ENCODE measurements at places on chromosomes 1 and 21.
A peak's percentile ranks its signal among the peaks of the same experiment; 100 is the strongest.

DNA sequence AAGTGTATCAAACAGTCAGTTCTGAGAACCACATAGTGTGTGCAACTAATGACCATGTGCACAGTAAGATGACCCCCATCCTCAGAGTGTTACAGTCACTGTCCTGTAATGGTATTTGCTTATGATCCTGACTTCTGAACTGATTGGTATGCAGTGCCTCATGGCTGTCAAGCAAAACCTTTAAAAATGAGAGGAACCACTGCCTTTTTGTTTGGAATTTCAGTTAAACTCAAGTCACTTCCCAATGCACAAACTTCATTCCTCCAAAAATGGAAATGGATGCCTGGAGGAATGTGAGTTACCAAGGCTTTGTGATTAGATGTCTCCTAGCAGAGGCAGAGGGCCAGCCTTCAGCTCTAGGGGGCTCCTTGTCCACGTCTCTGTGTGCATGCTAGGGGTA, 10.5 kb downstream of the C1orf198 start:
- no peak for DNase-seq

DNA sequence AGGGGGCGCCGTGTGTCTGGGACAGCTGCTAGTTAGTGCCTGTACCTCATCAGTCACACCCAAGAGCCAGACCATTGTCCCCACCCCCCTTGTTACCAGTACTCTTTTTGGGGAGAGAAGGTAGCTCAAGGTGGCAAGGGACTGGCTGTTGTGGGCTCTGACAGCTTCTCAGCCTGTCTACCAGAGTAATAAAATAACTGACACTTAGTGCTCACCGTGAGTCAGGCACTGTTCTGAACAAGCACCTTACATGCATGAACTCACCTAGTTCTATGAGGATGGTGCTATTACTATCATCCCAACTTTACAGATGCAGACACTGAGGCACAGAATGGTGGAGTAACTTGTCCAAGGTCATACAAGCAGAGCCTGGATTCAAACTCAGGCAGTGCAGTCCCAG, 34.7 kb downstream of the IER5 start:
- no peak for DNase-seq

DNA sequence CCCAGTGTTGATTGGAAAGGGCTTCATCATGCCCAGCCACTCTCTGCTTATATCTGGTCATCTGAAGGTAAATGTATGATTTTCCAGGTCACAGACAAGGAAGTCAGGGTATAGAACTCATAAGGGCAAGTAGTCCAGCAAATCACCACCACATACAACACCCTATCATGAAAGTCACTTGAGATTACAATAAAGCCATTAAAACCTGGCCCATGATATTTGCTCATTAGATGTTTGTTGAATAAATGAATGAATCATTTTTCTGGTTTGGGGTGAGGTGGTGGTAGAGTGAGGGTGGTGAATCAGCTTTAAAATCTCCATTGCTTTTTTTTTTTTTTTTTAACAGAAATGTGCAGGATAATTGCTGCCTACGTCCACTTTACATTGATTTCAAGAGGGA, 91.9 kb downstream of the TGFB2 start:
- no peak for DNase-seq

- no peak for DNase-seq
Observed at GRCh38 chr1:189220750-189221149, 1256.9 kb downstream of the BRINP3 start.

DNA sequence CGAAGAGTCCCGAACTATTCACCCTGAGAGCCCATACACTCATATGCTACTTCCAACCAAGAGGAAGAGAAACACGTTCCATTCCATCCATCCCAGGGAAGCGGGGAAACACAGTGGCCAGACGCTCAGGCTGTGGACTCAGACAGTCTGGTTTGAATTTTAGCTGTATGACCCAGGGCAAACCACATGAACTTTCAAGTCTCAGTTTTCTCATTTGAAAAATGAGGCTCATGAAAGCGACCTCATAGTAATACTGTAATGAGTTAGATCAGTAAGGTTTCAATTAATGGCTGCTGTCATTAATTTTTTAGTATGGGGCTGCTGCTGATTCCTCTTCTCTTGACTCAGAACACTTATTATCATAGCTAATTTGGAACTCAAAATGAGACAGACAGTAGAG, 1.5 kb downstream of the FCRL4 start:
- no peak for DNase-seq

GRCh38 chr1:43366179-43366578, 1.6 kb downstream of the ELOVL1 start:
- no peak for DNase-seq

DNA sequence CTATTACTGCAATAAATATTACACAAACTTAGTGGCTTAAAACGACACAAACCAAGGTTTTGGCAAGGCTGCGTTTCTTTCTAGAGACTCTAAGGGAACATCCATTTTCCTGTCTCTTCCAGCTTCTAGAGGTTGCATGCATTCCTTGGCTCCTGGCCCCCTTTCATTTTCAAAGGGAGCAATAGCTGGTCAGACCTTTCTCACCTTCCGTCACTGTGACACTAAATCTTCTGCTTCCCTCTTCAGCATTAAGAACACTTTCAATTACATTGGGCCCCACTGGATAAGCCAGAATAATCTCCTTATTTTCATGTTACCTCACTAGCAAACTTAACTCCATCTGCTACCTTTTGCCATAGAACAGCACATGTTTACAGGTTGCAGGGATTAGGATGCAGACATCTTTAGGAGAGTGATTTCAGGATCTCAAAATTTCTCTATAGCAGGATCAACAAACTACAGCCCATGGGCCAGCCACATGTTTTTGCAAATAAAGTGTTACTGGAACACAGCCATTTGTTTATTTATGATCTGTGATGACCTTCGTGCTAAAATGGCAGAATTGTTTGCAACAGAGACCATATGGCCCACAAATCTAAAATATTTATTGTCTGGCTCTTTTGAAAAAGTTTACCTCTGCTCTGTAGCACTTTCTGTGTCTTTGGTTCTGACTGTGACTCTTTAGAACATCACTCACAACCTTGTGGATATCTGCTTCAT, 221.5 kb upstream of the SGIP1 start:
- no peak for DNase-seq

DNA sequence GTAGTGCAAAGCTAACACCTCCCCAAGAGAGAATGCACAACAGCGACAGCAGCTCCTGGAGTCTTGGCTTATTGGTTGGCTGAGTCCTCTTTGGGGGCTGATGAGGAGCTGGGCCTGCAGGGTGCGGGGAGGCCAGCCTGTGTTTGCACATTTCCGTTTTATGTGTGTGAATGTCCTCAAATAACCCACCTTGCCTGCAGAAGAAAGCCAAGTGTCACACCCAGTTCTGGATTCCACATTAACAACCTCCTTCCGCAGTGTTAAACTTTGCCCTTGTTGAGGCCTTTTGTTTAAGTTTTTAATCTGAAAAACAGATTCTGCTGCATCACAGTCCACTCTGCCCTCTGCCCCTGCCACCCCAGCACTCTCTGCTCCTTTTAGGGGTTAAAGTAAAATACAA, 274.5 kb downstream of the TM2D1 start:
- no peak for DNase-seq

GRCh38 chr1:236514703-236515442, 8.9 kb upstream of the LGALS8 start:
- no peak for DNase-seq

DNA sequence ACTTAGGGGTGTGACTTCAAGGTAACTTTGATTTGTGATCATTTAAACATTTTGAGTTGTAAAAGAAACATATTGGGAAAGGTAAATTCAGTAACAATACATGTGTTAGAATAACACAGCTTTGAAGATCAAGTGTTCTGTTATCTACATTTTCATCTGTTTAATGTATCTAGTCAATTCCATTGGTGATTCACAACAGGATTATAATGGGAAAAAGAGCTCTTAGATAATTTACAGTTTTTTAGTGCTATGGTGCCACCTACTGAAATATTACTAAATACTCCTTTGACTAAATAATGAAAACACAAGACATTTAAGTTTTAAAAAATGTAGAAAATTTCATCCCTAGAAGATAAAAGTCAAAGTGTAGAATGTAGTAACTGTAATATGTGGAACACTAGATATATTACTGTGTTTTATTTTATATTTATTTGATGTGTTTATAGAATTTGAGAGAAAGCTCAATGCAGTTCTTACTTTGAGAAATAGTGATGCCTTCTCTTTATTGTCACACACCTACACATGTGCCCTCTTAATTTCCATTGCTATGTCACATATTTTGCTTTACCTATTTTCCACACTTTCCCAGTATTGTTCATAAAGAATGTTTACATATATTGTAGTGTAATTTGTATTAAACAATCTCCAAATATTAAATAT, 47.4 kb downstream of the PTPRC start:
- no peak for DNase-seq

DNA sequence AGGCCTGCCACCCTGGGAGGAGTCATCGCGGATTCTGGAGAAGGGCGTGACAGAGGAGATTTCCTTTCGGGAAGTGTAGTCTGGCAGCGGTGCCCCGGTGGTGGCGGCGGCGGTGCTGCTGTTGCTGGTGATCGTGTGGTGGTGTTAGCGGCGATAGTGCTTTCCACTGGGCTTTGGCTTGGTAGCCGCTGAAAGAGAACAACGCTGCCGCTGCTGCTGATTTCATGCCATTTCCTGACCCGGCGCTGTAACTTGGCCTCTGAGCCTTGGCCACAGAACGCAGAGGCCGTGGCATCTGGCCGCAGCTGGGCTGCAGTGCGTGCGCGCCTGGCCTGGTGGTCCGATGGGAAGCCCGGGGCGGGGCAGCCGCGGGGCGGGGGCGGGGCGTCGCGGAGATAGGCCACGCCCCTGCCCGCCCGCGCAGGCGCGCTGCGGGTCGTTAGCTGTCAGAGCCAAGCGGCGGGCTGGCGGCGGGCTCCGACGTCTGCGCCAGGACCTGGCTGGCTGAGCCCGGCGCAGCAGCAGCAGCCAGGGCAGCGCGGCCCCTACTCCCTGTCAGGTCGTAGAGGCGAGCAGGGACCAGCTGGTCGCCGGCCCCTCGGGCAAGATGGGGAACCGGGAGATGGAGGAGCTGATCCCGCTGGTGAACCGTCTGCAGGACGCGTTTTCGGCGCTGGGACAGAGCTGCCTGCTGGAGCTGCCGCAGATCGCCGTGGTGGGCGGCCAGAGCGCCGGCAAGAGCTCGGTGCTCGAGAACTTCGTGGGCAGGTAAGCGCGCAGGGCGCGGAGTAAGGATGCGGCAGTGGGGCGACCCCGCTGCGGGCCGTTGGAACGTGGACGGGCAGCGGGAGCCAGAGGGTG, at the start of gene DNM3:
Gene DNM3, plus strand, starts transcription at position 449 of the 861 bp plus-strand sequence. Its CDS starts 159 bp downstream, at position 608.
- DNase-seq: peak; percentile 49

DNA sequence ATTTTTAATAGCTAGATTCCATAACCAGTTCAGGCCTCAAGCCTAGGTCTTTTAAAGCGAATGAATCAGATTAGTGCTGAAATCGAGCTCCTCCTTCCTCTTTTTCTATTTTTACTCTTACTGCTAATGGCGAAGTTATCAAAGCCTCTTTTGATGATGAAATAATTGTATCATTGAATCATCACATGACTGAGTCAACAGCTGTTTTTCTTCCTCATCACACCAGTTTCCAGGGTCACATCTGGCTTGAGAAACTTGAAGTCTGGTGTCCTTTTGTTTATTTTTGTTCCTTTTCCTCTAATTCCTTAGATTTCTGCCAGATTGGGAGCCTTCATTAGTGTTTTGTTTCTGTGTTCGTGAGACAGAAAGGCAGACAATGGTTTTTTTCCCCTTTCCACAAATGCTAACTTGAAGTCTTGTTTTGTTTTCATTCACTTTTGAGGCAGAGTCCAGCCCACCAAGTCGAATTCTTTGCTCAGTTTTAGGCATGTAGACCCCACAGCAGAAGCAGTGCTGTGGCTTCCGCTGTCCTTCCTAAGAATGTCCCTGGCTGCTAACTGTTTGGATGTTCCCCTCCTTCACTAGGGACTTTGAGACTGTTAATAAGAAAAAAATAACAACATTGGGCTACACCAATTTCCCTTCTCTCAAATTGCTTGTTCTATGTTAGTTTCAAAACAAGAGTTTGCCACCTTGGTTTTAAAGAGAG, 51.9 kb upstream of the FMOD start:
- DNase-seq: no peak

GRCh38 chr1:154344977-154345837, 19.9 kb downstream of the ATP8B2 start:
- DNase-seq: no peak

GRCh38 chr21:41957991-41958766, 4.4 kb upstream of the C2CD2 start:
- DNase-seq: no peak

- DNase-seq: no peak
Observed at GRCh38 chr1:72013161-72013560, 269.2 kb downstream of the NEGR1 start.

GRCh38 chr1:70382682-70383081, 28.2 kb upstream of the ANKRD13C start:
- DNase-seq: no peak

DNA sequence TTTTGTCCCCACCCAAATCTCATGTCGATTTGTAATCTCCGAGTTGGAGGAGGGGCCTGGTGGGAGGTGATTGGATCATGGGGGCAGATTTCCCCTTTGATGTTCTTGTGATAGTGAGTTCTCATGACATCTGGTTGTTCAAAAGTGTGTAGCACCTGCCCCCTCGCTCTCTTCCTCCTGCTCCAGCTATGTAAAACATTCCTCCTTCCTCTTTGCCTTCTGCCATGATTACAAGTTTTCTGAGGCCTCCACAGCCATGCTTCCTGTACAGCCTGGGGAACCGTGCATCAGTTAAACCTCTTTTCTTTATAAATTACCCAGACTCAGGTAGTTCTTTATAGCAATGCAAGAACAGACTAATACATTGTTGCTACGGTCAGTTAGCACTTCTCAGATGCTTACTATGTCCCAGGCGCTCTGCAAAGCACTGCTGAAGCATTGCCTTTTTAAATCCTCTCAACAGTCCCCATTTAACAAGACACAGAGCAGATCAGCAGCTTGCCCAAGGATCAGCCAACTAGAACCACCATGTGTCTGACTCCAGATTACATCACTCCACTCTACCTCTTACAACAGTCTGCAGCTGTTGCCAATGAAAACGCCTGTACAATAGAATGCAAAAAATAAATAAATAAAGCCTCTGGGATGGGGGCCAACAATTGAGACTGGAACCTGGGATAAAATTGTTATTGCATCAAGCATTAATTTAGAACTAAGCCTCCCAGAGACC, 52.4 kb upstream of the USP1 start:
- DNase-seq: no peak

DNA sequence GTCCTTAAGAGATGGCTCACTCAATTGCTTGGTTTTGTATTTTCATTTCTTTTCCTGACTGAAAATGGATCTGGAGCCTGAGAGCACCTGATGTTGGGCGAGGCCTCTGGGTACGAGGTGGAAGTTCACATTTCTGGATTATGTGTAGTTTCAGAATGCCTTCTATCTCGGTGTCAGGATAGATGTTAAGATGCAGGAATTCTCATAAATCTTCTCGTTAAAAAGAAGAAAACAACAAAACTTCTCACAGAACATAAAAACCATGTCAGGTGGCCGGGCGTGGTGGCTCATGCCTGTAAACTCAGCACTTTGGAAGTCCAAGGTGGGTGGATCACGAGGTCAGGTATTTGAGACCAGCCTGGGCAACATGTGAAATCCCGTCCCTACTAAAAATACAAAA, 101.8 kb downstream of the RHOU start:
- no peak for DNase-seq
